ENCODE measurements at places on chromosomes 2 and 18.

DNA sequence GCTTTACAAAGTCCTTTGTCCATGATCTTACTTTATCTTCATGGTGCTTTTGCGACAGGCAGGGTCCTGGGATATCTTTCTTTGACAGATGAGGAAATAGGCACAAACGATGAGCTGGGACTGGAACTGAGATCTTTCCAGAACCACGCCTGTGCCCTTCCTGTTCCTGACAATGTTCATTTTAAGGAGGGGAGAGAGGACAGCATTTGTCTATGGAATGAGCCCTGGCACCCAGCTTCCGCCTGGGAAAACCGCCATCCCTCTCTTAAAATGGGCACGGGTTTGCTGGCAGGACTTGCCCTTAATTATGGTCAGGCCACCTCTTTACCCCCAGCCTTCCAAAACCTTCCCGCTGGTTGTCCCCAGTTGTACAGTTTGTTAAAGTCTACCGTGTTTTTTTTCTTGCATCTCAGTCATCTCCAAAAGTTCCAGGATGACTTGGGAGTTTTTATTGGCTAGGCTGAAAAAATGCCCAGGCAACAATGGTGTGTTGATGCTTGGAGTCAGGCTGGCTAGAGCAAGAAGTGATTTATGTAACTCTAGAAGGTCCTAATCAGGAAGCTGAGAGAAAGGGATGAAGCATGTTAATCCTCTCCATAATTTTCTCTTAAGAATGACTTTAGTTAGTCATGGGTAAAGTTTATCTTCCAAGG, 264.9 kb upstream of the EPAS1 start:
- DNase-seq, result no peak

GRCh38 chr2:222205136-222205535, 93.7 kb downstream of the PAX3 start:
- no peak for DNase-seq

DNA sequence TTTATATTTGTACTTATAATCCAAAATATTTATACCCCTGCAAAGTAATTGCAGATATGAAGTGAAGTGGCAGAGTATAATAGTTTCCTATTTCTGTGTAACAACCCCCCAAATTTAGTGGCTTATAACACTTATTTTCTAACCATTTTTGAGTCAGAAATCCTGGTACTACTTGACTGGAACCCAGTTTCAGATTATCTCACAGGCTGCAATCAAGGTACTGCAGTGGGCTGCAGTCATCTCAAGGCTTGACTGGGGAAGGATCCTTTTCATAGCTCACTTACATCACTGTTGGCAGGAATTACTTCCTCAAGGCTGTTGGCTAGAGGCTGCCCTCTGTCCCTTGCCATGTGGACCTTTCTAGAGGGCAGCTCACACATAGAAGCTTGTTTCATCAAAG, 558.2 kb upstream of the PKDCC start:
- DNase-seq, result no peak

GRCh38 chr18:56139792-56140254, 498.6 kb downstream of the TXNL1 start:
- peak; percentile 67 for DNase-seq

DNA sequence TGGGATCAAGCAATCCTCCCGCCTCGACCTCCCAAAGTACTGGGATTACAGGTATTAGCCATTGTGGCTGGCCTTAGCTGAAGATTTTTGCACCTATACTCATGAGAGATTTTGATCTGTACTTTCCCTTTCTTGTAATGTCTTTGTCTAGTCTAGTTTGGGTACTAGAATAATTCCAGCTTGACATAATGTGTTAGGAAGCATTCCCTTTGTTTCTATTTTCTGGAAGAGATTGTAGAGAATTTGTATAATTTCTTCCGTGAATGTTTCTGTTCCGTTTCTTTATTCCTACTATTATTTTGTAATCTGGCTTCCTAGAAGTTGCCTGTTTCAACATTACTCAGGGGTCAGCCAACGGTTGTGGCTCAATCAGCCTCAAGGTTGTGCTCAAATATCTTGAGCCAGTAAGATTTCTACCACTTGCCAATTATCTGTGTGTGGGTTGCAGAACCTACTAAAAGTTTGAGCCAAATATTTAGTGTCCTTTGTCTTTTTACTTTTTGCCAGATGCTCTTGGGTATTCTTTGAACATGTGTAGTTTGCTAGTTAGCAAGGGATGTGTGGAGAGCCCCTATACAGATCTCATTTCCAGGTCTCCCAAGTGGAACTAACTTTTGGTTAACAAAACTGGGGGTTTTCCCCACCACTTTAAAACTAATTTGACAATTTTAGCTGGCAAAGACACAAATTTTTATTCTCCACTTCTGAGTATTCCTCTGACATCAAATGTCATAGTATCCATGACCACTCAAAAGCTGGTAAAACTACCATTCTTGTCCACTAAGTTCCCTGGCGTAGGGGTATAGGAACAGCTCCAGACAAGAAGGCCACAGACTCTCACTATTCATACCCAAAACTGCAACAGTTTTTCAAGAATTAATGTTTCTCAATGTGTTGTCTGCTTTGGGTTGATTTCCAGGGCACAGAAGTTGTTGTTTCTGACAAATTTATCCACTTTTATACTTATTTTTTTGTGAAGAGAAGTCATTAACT, 42.8 kb upstream of the BAZ2B start:
- peak; percentile 69 for DNase-seq

DNA sequence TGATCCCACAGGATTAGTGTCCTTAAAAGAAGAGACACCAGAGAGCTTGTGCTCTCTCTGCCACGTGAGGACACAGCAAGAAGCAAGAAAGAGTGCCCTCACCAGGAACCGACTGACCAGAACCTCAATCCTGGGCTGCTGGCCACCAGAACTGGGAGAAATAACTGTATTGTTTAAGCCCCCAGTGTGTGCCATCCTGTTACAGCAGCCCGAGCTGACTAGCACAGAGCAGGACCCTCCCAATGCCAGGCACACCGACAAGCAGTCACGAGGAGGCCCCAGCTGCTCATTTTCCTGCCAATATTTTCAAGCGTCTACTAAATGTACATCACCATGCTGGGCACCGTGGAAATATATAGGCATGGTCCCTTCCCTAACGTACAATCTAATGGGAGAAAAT, 17.1 kb downstream of the FAM178B start:
- DNase-seq, result no peak

DNA sequence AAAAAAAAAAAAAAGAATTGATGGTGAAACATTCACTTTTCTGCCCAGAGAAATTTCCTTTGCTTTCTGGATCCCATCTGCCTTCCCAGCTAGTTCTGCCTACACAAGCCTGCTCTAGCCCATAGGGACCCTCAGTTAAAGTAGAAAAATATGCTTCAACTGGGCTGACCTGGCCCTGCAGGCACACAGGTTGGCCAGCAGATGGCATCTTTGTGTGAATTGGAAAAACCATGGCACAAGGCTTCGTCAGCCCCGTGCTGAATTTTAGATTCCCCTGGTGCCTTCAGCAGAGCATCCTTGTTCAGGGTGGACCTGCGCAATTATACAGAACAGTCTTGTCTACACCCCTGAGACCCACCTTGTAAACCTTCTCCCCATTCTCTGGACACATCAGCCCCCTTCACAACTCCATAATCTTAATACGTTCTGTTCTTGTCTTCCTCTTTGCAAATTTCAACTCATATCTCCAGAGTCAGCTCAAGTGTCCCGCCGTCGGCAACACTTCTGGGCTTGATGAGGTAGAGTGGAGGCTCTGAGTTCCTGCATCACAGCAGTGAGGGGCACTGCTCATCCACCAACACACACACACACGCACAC, 114.5 kb downstream of the INSIG2 start:
- peak; percentile 43 for DNase-seq

DNA sequence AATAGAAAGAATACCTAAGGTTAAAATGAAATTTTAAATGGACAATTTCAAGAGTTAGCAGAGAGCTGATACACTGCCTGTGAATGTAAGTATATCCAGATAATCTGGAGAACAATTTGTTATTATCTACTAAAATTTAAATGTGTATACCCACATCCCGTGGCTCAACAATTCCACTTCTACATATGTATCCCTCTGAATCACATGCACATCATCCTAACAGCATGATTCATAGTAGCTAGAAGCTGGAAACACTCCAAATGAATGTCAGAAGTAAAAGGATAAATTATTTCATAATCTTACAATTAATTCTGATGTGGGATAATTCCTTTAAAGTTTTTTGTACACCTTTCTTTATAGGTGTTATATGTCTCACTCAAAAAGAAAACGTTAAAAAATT, 87.9 kb downstream of the CNTNAP5 start:
- peak; percentile 4 for DNase-seq

- DNase-seq, result peak; percentile 81
These were observed 352.6 kb downstream of the SS18 start for GRCh38 chr18:25737710-25738311.

DNA sequence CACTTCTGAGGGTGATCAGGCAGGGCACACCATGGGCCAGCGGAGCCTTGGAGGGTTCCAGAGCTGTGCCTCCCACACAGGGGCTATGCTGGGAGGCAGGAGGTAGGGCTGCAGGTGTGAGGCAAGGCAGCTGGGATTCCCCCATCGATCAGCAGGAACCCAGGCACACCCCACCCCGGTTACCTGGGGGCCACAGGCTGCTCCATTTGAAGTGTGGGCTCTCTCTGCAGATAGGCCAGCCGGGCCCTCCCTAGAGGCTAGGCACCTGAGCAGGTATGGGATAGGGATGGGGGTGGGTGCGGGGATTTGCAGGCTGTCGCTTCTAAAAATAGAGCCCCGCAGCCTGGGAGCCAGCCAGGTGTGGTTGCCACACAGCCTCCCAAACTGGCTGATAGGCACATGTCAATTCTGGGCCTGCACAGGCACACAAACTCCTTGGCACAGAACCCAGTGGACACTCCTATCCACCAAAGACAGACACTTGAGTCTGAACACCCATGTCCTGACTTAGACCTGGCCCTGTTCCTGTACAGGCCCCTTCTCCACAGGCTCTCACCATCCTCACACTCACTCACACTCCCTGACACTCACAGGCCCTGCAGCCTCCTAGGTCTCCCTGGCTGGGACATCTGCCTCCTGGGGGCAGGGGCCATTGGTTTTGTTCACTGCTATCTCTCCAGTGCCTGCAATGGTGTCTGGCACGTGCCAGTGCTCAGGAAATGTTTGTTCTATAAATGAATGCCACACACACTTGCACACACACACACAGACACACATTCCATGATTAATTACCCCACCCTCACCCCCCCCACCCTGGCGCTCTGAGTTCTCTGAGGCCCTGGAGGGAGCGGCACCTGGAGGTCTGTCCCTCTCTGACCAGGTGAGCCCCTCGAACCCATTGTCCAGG, 73.4 kb downstream of the ZFP36L2 start:
- no peak for DNase-seq

GRCh38 chr2:3170792-3171455, 206.7 kb downstream of the EIPR1 start:
- no peak for DNase-seq

- DNase-seq, result no peak
These were observed 320.1 kb downstream of the PIK3C3 start for GRCh38 chr18:42275138-42275535.

DNA sequence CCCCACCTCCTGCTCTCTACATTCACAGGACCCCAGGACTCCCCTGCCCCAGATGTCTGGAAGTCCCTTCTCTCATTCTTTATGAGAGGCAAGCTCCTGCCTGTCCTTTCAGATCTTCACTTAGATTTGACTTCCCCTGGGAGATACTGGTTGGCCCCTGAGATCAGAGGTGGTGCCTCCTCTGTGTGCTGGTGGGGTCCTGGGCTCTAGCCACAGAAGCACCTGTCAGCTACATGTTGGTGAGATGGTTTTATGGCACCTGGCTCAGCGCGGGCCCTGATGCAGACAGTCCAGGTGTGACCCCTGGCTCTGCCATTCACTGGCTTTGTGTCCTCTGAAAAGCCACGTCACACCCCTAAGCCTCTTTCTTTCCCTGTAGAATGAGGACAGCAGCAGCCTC, 369.6 kb upstream of the ID2 start:
- no peak for DNase-seq

DNA sequence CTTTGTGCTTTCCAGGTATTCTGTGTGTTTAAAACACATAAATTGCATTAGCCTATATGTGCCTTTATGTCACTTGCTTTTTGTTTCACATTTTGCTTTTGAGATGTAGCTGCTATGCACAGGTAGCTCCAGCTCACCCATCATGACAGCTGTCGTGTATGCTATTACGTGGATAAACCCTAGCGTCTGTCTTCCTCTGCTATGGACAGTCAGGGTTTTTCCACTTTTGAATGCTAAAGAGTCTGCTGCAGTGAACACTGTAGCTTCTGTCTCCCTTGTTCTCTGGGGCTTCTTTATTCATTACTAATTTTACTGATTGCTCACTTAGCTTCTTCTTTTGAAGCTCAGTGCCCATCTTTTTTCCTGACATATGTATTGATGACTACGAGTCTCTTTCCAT, 24.7 kb upstream of the MBP start:
- DNase-seq, result no peak

DNA sequence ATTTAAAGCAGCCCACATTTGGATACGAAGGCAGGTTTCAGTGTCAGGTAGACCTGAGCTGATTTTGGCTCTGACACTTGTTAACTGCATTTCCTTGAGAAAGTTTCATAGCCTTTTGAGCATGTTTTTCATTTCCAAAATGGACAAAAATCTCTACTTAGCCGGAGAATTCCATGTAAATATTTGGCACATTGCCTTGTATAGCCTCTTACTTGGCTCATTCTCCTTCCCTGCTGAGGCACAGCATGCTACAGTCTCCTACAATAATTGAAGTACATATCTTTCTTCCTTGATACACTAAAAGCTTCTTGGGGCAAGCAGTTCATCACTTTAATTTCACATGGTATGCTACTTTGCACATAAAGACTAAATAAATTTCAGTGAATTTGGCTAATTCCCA, 772.2 kb upstream of the CHAC2 start:
- DNase-seq, result peak; percentile 15

DNA sequence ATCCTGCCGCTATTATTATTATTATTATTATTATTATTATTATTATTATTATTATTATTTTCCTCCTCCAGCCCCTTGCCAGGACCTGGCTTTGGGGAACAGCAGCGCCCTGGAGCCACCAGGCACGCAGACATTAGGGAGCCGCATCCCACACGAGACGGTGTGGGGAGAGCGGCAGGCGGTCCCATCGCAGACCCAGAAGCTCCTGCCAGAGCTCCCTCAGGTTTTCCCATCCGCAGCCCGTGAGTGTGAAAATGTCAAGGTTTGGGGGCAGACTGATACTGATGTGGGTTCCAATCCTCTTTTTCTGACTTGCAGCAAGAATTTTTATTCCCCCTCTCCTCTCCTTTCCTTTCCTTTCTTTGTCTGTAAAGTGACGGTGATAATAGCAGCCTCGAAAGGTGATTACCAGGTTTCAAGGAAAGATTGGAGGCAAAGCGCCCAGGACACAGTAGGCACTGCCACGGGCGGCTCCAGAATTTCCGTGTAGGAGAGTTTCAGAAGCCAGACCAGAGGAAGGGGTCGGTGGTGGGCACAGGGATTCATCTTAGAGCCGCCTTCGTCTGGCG, 816 bp downstream of the SCTR start:
- no peak for DNase-seq

DNA sequence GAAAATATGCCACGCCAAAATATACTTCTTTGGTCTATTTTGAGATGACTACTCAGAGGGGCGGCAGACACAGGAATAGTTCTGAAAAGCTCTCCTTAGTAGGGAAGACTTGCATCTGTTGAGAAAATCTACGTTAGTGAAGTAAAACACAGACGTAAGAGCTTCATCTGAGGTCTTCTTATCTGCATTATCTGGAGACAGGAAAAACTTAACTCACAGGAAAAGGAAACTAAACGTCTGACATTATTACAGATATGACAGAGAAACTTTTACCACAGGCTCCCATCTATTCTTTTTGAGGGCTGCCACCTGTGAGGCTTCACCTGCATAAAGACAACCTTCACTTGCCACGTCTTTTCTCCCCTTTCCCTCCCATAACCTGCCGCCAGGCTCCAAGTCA, 1295.7 kb downstream of the LRP1B start:
- no peak for DNase-seq

- no peak for DNase-seq
These were observed 190.6 kb downstream of the TPGS2 start for GRCh38 chr18:36638224-36638623.
